ENCODE measurements at places on chromosomes 13 and 19.

GRCh38 chr13:107650081-107650701, 565.1 kb downstream of the LIG4 start:
- DNase-seq = no peak

DNA sequence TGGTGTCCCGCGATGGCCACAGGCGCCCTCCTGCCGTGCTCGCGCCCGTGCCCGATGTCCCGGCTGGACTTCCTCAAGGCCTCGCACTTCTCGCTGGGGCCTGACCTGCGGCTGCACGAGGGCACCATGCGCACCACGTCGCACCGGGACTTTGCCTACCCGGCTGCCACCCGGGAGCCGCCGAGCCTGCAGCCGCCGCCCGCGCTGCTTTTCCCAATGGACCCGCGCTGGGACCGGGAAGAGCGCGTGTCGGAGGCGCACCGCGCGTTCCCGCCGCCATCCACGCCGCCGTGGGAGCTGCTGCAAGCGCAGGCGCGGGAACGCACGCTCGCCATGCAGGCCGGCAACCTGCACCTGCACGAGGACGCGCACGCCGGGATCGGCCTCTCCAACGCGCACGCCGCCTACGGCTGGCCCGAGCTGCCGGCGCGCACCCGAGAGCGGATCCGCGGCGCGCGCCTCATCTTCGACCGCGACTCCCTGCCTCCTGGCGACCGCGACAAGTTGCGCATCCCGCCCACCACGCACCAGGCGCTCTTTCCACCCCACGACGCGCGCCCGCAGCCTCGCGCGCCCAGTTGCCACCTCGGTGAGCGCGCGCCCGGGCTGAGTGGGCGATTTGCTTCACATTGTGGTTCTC, 12.1 kb upstream of the PEX11G start:
- peak; percentile 55 for DNase-seq

DNA sequence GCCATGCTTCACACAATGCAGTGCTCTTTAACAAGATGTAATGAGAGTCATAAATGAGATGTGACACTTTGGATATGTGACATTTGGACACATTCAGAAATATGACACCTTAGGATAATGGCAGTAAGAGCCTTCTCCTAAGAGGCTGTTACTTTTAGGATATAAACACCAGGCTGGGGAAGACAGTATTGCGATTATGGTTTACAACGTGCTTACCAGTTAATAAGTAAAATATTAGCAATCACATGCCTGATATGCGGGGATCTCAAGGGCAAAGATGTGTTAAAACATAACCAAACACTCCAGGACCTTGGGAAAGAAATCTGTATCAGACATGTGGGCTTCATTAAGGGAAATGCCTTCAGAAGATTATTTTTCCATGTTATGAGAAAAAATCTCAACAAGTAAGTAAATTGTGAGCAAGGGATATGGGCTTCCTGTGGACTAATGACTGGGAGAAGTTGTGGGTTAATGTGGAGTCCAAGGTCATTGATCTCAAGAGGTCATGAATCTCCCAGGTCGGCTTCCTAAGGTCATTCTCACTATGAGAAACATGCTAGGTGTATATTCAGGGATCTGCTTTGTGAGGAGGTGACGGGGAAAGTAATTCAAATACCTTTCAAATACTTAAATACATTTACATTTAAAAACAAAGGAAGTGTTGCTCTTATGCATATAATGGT, 105.3 kb downstream of the STARD13 start:
- no peak for DNase-seq

DNA sequence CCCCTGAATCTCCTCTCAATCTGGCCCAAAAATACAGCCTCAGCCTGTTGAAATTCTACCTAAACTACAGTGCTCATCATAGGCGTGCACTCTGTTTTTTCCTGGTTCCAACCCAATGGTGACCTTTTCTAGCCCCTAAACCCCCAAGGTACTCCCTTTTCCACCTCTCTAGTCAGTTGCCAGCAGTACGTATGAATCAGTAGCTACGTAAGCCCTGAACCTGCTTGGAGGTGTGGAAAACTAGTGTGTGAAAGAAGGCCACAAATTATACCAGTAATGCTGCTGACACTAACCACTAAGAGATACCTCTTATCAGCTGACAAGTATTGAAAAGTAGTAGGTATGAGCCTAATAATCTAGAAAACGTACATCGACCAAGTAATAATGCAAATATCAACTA, 60.9 kb downstream of the FOXO1 start:
- DNase-seq = no peak

DNA sequence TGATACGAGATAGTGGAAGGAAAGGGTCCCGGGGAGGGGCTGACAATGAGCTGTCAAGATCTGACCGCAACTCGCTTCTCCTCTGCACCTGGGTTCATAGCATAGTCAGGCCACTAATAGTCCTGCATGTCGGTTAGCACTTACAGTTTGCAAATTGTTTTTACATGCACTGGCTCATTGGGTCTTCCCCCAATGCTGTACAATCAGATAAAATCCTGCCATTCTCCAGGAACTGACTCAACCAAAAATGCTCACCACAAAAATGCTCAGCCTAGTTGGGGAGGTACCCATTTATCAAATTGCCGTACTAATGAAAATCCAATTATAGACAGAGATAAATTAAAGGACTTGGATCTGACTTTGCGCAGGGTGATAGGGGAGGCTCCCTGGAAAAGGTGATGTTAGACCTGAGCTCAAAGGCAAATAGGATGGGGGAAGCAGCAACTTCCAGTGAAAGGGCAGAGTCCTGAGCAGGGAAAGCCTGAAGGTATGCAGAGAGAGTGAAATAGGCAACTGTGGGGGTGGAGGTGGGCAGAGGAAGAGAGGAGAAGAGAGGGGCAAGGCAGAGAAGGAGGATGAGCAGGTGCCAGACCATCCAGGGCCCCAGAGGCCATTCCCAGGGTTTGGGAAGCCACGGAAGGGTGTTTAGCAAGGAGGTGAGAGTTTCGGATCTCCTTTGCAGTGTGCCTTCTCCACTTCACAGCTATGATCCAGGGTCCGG, 326.1 kb upstream of the TSHZ3 start:
- DNase-seq = no peak

GRCh38 chr13:38419312-38419873, 69.7 kb downstream of the UFM1 start:
- no peak for DNase-seq

DNA sequence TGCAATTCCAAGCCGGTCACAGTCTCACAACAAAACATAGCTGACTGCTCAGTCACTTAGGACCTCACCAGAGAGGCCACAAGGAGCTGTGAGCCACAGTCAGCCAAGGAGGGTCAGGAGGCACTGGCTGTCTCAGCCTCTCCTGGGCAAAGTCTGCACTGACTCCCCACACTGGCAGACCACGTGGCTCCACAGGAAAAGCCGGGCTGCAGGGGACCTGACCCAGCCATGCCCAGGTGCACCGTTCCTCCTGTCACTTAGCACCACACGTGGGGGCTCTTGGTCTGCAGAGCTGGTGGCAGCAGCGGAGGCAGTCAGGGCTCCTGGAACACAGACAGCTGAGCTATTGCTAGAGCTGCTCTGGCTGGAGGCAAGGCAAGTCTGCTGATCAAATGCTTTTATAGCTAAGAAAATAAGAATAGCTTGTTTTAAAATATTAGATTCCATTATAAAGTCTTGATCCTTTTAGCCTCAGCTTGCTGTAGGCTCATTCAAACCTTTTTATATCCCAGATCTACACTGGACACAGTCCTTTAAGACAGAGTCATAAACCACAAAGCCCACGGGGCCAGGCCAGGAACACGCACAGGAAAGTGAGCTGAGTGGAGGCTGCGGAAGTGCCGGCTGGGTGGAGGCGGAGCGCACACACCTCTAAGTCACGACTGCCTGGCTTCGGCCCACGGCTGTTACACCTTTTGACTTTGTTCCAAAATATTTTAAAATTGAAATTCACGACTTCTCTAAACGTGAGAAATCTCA, 744.1 kb downstream of the UQCRFS1 start:
- no peak for DNase-seq

GRCh38 chr19:49340069-49340864, 5.1 kb downstream of the CD37 start:
- DNase-seq = no peak

DNA sequence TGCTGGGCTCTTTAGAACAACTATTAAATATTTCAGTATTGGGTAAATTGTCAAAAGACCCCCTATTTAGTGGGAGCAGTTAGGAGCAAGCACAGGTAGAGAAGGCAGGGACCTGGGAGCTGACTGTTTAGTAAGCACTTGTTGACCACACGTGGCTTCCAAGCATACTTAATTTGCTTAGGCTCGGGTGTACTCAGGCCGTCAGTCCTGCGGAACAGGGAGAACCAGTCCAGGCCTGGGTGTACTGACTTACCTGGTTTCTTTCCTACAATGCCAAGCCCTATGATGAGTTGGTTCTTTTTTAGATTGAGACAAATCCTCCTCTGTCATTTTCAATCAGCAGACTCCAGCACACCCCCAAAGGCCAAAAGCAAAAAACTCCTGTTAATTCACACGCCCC, 90.0 kb downstream of the WDFY2 start:
- no peak for DNase-seq

- DNase-seq = no peak
Measured at GRCh38 chr19:36409841-36410240, 8.6 kb downstream of the ZFP82 start.

DNA sequence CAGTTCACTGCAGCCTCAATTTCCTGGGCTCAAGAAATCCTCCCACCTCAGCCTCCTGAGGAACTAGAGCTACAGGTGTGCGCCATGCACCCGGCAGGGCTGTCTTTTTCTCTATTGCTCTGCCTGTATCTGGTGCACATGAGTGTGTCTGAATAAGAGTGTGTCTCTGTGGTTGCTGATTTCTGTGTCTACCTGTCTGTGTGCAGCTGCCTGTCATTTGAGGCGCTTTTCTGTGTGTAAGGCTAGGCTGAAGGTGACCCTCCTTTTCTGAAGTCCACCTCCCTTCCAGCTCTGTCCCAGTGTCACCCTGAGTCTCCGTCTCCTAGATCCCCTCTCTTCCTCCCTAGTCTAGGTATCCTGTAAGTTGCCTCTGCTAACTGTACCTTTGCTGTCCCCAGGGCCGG, 1.5 kb upstream of the PRR12 start:
- DNase-seq = no peak

GRCh38 chr13:112251930-112252585, 124.1 kb upstream of the SPACA7 start:
- no peak for DNase-seq

DNA sequence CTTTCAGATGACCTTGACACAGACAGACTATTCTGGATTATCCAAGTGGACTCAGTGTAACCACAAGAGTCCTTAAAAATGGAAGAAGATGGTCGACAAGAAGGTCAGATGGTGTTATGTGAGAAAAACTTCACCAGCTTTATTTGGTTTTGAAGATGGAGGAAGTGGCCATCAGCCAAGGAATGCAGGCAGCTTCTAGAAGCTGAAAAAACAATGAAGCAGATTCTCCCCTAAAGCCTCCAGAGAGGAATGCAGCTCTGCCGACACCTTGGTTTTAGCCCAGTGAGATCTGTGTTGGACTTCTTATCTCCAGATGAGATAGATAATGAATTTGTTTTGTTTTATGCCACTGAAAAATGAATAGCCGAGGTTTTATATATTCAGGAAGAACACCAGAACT, 501.5 kb downstream of the DCT start:
- no peak for DNase-seq
